ENCODE measurements at places on chromosomes 16 and 17. TPM values are rescaled to one million over a fixed set of nuclear protein-coding genes. Genes with fewer than 3 reads are reported as not detected.

Gene SLC6A2
- 0.08 TPM for polyA plus RNA-seq

Gene GNAO1
- polyA plus RNA-seq: 5.7 TPM

DNA sequence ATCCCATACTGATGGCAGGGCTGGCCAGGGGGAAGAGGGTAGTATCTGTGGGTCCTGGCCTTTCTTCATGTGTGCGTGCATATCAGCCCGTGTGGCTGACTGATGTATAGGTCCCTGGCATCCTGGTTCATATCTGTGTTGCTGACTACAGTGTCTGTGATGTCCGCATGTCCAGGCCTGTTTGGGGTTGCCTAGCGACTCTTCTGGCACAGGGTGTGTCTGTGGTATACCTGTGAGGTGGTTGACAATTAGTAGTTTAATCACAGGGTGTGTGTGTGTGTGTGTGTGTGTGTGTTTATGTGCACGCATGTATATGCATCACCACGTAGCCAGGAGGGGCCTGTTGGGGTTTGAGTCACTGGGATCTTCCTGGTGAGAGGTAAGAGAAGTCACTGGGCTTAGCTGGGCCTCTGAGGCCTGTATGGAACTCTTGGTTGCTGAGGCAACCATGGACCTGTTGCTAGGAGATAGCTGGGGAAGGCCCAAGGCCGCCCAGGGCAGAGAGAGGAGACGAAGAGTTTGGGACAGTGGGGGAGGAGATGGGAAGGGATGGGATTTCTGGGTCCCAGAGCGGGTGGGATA lies 603 bp upstream of the TMEM95 start:
- DNase-seq: no peak

DNA sequence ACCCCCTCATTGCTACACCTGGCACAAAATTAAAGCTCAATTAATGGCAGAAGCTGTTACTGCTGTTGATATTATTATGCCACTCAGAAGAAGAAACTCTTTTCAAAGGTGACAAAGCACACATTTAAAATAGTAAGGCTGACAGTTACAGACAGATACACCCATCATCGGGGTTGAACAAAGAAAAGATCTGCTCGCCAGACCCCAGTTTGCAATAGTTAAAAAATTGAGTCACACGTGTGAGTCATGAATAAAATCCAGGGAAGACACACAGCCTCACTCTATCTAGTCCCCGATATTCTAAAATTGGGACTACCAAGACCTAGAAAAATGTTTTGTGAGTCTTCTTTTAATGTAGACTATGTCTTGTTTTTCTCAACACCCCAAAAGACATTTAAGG lies 330.0 kb upstream of the SOX9 start:
- no peak for DNase-seq

DNA sequence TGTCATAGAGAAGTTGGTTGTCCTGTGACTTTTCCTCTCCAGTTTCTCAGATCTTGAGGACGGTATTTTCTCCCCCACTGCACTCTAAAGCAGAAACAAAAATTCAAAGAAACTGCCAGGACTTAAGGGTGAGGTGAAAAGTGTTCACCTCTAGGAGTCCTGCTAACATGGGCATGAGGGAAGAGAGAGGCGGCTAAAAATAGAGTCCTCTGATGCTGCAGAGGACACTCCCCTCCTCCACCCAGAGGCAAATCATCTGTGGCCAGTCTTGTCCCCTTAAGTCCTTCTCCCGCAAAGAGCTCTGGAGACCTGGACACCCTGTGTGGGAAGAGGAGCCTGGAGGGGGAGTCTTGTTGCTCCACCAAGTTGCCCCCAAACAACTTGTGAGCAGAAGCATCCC lies 4.7 kb upstream of the DDX19A start:
- DNase-seq: no peak

- no peak for DNase-seq
These were observed 7.7 kb upstream of the ACTG1 start for GRCh38 chr17:81520021-81520901.

- no peak for DNase-seq
These were observed 208.4 kb downstream of the IRF8 start for GRCh38 chr16:86107215-86107825.

- DNase-seq: no peak
These were observed 22.6 kb upstream of the COQ7 start for GRCh38 chr16:19044769-19045168.

DNA sequence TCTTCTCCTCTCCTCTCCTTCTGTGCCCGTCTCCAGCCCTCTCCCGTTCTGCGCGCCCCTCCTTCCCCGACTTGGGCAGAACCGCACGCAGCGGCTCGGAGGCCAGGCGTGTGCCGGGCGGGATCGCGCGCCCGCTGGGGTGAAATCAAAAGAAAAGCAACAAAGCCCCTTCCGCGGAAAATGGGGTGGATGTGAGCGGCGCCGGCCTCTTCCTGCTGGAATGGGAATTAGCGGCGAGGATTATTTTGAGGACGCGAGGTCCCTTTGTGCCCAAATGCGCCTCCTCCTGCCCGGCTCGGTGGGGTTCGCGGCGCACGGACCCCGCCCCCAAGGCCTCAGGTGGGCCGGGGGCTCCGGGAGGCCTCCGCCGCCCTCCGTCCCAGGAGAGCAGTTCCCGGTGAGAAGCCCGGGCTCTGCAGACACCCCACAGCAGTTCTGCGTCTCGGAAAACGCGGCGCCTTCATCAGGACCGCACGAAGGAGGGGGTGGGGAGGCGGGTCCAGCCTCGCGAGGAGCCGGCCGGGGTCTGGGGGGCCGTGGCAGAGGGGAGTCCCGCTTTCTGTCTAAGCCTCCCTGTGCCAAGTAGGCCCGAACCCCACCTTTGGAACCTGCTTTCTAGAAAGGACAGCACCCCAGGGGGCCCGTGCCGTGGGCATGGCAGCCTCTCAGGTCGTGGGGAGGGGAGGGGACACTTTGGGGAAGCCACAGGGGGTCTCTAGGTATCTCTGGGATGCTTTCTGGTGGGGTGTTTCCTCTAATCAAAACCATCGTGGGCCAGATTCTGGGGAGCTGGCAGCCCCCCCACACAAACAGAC lies 91.0 kb upstream of the CBX4 start:
- DNase-seq: no peak
